ENCODE measurements at places on chromosomes 4 and X.

DNA sequence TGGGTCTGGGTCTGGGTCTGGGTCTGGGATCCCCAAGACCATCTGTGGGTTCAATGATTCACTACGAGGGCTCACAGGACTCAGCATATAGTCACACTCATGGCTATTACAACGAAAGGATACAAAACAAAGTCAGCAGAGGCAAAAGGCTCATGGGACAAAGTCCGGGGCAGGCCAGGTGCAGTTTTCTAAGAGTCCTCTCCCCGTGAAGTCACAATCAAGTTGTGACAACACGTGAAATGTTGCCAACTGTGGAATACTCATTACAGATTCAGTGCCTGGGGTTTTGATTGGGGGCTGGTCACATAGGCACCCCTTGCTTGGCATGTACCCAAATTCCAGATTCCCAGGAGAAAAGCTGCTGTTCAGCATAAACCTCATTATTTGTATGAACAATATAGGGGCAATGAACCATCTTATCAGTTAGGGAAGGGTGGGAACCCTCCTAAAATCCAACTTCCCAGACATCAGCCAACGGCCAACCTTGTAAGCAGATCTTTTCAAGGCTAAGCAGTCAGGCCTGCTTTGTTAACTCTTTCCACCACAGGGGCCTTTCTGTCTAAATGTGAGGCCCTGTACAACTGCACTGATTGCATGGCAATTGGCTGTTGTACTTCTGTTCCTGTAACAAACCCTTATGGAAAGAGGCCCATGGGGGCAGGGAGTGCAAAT lies 58.2 kb upstream of the DIPK2B start:
- DNase-seq, result no peak

DNA sequence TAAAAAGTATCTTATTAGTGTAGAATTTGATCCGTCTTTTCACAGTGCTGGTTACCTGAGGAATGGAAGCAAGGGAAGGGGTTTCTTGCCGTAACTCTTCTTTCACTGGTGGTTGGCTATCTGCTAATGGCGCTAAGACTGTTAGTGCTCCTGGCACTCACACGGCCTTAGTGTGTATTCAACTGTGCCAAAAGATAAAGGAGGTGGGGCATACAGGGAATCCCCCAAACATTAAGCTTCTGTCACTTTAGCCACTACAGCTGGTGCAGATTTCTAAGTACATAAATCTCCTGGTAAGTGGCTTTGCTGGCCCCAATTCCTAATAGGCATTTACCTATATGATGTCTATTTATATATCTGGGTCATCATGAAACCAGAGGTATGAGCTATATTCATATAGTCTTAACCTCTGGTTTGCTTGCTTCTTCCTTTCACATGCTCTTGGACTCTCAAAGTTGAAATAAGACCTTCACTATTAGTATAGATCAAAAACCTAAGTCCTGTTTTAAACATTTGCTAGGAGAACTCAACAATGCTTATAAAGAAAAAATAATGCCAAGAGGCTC lies 95.1 kb downstream of the TSPAN7 start:
- DNase-seq, result no peak

DNA sequence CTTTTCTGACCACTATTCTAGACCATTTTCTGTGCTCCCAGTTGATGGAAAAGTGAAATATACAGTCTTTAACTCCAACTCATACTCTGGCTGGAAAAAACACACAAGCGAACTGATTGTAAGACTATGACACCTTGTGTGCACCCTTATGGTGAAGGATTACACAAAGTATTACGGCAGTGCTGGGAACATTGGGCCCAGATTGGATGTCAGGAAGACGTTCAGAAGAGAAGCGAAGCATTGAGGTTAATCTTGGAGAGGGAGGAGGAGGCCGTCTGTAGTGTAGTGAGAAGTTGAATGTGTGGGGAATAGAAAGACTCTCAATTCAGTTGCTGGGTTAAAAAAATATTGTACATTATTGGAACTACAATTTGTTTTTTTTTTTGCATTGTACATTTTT lies 50.0 kb downstream of the GRIA2 start:
- DNase-seq, result no peak

DNA sequence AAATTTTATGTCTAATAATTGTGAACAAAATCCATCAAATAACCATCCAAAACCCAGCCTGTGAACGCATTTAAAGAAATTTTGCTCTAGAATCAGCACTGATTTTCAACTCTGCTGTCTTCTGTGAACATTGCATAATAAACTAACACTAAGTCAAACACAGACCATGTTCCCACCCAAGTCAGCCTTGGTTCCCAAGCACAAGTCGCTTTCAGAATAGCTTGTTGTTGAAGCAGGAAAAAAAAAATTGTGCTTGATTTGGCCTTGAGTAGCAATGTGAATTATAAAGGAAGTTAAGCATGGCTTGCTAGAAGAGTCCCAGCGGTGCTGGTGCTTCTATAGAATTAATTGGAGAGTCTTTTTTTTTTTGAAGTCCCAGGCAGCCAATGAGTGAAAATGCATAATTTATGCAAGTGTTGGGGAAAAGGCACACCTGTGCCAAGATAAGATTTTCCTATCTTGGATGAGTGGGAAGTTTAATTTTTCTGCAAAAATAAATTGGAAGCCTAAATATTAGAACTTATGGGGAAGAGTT lies 42.1 kb downstream of the HHIP start:
- no peak for DNase-seq

DNA sequence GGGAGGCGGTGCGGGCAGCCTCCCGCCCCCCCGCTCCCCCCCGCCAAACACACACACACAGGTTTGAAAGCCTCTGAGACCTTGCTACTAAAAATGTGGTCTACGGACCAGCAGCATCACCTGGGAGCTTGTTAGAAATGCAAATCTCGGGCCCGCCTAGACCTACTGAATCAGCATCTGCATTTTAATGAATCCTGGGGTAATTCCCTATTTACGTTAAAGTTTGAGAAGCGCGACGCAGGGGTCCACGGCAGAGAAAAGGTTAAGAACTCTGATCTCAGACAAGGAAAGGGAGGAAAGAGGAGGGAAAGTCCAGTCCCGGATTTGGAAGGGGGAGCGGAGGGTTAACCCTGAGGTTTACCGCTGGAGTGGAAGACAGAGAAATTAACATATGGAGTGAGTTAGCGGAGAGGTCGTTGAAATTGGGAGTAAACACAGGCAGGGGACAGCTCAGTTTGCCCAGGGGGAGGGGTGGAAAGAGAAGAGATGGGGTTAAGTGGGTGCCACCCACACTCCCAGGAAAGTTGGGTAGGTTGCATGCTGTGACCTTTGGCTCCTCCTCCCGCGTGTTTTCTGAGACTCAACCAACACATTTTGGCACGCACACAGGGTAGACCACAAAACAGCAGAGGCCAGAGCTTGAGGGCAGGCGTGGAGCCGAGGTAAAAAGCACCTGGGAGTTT lies 483.6 kb downstream of the BCOR start:
- DNase-seq, result no peak

DNA sequence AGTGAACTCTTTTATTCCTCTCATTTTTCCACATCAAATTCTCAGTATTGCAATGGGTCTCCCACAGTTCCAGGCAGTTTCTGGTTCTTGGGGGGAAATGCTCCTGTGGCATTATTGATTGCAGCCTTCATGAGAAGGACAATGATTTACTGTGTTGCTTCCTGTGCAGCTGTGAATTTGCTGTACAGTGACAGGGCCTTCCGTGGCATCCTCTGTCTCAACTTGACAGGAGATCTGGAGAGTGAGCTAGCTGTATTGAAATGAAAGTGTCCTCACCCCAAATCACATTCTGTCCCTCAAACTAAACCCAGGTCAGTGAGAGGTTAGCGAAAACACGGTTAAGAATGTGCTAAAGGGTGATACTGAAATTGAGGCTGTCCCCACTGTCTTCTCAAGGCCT lies 77.1 kb upstream of the ATOH1 start:
- no peak for DNase-seq

DNA sequence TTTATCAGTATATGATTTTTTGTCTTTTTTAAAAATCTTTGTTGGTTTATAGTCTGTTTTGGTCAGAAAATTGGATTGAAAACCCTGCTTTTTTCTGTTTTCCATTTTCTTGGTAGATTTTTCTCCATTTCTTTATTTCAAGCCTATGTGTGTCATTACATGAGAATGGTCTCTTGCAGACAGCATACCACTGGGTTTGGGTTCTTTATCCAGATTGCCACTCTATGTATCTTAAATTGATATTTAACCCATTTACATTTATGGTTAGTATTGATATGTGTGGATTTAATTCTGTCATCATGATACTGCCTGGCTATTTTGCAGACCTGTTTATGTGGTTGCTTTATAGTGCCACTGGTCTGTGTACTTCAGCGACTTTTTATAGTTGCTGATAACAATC lies 239.9 kb upstream of the NDST4 start:
- no peak for DNase-seq

DNA sequence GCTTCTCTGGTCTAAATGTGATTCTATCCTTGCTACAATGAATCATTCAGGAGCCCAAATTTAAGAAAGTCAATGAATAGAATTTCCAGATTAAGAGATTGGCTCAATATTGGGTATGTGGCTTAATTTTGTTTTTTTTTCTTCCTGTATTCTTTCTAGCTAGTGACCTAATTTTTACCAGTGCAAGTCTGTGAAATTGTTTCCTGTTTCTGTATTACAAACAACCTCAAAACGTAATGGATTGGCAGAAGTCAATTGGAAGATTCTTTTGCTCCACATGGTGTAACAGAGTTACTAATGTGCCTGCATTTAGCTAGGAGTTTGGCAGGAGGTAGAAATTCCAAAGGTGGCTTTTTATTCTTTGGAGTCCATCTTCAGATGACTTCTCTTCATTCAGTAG lies 17.6 kb downstream of the DYNLT3 start:
- DNase-seq, result no peak

- no peak for DNase-seq
Measured at GRCh38 chr4:8905773-8906667, 34.4 kb upstream of the HMX1 start.

DNA sequence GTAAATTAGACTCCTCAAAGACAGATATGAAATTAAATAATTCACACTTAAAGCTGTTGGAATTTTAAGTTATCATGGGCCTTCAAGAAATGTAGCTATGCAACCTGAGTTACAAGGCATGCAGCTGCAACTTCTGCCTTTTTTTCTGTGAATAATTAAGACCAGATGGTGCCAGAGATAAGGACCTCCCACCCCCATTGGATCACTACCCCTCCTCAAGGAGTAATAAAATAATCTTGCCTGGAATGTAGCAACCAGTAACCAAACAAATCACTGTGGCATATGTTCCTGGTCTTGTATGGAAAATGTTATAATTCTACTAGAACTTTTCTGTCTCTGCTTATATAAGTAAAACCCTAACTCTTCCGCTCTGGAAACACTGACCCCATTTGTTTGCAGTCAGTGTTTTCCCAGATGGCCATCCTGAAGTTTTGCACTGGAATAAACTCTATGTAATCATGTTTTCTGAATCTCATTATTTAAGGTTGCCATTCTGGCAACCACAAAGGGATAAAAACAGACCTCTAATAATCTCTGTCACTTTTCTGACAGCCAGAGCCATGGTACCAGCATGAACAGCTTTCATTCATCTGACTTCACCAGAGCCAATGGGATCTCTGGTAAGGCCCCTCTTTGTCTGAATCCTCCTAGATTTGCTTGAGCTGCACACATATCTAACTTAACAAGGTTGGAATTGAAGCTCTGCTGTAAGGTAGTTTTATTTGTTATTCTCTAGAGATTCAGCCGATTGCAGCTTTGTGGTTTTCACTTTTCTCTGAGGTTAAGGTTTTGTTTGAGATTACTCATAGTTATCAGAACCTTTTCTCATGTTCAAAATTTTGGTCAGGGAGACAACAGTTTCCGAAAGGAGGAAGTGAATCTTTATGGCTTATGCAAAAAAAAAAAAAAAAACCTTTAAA lies 274.6 kb downstream of the NAF1 start:
- DNase-seq, result no peak

DNA sequence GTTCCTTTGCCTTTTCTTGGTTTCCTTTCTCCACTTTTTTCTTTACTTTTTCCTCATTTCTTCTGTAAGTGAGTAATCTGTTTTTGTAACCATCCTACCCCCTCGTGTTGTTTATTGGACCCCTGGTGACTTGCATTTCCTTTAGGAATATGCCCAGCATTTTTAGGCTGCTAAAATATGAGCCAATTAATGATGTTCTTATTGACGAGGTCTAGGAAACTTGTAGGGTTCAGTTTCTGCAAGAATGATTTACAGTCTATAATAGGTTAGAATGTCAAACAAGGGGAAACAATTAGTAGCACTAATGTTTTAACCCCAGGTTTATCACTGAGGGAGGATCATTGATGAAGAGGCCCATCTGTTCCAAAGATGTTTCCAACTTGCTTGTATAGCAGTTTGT lies 79.0 kb downstream of the CPE start:
- no peak for DNase-seq

DNA sequence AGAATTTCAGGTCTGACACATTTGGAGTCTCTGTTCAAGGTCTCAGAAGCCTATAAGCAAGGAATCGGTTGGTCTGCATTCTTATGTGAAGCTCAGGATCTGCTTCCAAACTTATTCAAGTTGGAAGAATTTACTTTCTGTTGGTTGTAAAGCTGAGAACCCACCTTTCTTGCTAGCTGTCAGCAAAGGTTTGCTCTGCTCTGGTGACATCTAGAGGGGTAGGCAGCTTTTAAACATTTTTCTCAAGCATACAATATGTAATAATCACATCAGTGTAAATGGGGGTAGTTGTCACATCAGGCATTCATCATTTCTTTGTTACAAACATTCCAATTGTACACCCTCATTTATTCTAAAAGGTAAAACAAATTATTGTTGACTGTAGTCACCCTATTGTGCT lies 935.2 kb downstream of the TRAM1L1 start:
- DNase-seq, result no peak

DNA sequence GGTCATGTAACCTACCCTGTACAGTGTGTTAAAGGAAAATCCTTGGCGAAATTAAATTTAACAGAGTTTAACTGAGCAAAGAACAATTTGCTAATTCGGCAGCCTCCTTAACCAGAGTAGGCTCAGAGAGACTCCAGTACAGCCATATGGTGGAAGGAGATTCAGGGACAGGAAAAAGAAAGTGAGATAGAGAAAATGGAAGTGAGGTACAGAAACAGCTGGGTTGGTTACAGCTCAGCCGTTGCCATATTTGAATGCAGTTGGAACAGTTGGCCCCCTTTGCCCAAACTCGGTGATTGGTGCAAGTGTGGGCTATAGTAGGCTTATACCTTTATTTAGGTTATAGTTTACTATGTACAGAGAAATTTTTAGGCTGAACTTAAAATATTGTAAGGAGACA lies 48.8 kb upstream of the GBA3 start:
- no peak for DNase-seq

DNA sequence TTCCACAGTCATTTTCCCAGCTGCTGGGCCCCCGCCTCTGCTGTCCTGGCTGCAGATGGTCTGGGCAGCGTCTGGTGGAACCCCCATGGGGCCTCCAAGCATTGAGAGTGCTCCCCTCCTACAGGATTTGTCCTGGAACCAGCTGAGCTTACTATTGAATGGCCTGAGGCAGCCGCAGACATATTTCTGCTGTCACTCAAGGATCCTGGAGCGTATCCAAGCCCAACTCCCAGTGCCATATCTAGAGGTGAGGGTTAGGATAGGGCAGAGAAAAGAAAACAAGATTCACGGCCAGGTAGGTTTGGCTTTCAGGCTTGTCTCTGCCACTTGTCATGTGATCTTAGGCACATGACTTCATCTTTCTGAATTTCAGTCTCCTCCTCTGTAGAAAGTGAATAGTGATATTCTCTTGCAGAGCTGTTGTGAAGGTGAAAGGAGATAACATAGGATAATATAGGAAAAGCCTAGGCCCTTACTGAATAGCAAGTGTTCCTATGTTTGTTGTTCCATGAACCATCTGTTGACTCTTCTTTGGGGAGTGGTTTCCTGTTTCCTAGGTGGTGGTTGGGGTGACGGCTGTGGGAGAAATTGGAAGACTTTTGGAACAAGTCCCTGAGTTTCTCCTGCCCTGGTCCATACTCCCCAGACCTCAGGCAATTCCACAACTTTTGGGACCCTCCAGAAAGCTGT lies 52.3 kb downstream of the SEPSECS start:
- DNase-seq, result no peak

All from prostate gland (tissue), 2 donors.